Lung (tissue), 17 donors: ENCODE measurements at places on chromosomes 11 and 22. TPM values are rescaled to one million over a fixed set of nuclear protein-coding genes. Genes with fewer than 3 reads are reported as not detected.

STK33 gene
- 14.3 TPM for polyA plus RNA-seq

DNA sequence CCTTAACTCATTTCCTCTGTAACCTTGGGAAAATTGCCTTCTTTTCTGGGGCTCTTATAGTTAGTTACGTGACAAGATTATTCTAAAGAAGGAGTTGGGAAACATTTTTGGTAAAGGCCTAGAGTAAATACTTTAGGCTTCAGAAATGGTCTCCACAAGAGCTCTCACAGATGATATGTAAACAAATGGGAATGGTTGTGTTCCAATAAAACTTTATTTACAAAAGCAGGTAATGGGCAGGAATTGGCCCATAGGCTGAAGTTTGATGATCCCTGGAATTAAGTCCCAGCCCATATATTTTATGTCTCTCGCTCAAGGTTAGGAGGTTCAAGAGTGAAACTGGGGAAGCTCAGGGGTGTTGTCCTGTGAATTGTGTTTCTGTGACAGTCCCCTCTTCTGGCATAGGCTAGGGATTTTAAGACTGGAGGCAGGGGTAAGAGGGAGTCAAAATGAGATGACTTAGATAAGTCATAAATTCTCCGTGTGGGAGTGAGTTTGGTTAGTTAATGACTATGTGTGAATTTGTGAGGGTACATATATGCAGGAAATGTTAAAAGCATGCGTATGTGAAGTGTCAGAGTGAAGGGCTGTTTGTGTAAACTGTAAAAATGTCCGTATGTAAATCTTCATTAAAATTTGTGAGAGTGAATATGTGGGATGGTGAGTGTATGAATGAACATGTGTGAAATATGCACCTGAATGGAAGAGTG is 7.4 kb upstream of the OR52B4 start:
- no peaks in the 10 kb centered on the region for H3K36me3 ChIP-seq
- H3K27me3 ChIP-seq = no peaks in the 10 kb centered on the region
- no peaks in the 10 kb centered on the region for H3K4me1 ChIP-seq
- no peak overlapping the region for H3K4me3 ChIP-seq
- no peak overlapping the region for H3K27ac ChIP-seq
- DNase-seq = no peak

DNA sequence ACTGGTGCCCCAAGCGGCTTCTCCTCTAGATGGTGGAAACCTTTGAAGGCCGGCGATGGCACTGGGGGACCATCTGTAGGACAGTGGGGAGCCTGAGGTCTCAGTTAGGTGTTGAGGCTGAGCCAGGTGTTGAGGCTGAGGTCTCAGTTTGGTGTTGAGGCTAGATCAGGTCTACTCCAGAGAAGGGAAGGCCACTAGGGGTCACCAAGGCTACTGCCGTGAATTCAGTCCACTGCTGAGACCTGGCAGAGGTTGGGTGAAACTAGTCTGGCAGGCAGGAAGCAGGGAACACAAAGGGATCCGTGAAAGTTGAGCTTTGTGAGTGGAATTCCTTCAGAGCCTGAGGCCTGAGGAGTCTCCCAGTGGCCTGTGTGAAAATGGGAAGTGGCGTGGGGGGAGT is 123.8 kb upstream of the FGF3 start:
- no peak overlapping the region for H3K27ac ChIP-seq
- no peaks in the 10 kb centered on the region for H3K27me3 ChIP-seq
- H3K4me1 ChIP-seq = peaks cover 13% of the 10 kb centered on the region
- DNase-seq = no peak
- no peaks in the 10 kb centered on the region for H3K36me3 ChIP-seq

DNA sequence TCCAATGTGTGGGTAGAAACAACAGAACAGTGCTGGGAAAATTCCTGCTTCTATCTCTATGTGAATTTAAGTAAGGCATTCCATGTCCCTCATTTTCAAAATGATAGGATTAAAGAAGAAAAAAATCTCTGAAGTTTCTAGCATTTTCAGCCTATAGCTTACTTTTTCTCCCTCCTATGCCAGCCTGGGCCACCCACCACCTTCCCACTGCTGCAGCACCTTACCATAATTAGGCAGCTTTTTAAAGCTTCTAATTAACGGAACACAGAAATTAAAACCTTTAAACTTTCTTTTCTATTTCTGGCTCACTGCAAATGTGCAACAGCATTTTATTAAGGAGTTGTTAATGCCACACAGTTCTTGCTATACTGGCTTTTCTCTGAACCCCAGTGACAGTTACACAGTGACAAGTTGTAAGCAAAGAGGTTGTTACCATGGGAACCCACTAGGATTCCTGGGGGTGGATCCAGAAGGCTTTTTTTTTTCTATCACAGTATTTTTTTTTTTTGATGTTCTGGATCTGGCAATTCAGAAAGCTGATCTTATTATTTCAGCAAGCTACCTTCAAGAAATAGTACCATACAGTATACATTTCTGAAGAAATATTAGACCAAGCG is 20.2 kb downstream of the CELF1 start:
- no peak overlapping the region for H3K4me3 ChIP-seq
- H3K36me3 ChIP-seq = peaks cover 7% of the 10 kb centered on the region
- no peak for DNase-seq
- no peaks in the 10 kb centered on the region for H3K27me3 ChIP-seq
- peaks cover 2% of the 10 kb centered on the region for H3K4me1 ChIP-seq

- H3K36me3 ChIP-seq = no peaks in the 10 kb centered on the region
- peaks cover 22% of the 10 kb centered on the region for H3K4me1 ChIP-seq
- no peak overlapping the region for H3K4me3 ChIP-seq
- no peaks in the 10 kb centered on the region for H3K27me3 ChIP-seq
- H3K27ac ChIP-seq = no peak overlapping the region
- no peak for DNase-seq
Measured at GRCh38 chr22:35544189-35544588, 3.6 kb downstream of the RASD2 start.

TECTA gene
- polyA plus RNA-seq = 0.35 TPM
